ENCODE measurements at places on chromosomes 2 and 18.

DNA sequence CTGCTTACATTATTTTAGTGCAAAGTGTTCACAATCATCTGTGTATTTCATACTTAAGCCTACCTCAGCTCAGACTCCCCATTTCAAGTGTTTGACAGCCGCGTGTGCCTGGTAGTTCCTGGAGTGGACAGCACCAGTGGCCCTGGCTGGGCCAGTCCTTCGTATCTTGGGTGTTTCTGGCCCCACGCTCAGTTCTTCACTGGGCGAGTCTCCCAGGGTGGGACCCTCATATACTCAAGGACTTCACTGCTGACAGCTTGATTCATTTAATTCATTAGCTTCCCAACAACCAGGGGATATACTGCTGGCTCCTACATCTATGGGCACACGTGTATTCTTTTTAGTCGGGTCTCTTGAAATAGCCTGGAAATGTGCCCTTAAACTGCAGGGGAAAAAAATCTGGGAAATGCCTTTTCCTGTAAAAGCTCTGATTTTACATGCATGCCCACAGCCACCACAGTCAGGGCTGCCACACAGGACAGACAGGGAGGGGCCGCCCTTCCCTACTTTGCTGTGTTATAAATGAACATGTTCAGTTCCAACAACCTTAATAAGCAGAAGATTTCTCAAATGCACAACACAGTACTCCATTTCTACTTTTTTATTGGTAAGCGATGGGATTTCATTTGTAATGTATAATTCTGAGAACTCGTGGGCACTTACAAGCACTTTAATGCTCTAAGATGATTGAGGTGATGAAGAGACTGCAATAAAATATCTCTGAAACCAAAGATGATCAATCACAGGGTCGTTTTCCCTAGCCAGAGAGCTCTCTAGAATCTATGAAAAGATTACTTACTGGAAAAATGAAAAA is 205.5 kb upstream of the REV1 start:
- DNase-seq = no peak

DNA sequence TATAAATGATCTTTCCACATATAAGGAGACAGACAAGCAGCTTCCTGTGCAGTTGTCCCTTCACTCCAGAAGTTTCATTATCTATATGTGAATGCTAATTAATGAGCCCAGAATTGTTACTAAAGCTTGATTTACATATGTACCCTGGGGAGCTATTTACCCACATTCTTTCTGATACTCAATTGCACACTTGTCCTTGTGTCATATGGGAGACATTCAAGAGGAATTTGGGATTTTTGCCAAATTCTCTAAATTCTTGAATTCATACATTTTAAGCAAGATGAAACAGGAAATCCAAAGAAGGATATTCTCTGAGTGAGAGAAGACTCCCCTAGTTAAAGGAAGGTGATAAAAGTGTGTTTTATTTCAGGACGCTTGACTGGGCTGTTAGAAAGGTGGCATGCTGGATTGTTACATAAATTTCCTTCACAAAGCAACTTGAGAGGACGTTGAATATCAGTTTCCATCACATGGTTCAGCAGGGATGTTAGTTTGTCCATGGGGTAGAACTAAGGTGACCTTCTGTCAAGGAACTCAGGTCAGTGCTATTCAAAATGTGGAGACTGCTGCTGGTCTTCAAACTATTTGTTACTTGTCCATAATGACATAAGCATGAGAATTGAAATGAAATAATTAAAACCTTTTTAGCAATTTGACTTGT is 368.2 kb downstream of the IRS1 start:
- DNase-seq = no peak

DNA sequence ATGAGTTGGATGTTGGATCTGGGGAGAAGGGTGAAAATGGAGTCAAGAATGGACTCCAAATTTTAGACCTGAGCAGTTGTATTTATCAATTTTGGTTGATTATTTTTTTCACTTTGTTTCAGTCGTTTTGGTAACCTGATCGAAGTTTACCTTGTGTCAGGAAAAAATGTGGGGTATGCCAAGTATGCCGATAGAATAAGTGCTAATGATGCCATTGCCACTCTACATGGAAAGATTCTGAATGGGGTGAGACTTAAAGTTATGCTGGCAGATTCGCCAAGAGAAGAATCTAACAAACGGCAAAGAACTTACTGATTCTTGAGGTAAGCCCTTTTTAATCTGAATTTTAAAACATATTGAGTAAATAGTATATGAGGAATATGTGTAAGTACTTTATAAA is 13.6 kb downstream of the RBM45 start:
- no peak for DNase-seq

GRCh38 chr18:78448106-78448505 is 531.5 kb upstream of the SALL3 start:
- DNase-seq = peak; percentile 6

DNA sequence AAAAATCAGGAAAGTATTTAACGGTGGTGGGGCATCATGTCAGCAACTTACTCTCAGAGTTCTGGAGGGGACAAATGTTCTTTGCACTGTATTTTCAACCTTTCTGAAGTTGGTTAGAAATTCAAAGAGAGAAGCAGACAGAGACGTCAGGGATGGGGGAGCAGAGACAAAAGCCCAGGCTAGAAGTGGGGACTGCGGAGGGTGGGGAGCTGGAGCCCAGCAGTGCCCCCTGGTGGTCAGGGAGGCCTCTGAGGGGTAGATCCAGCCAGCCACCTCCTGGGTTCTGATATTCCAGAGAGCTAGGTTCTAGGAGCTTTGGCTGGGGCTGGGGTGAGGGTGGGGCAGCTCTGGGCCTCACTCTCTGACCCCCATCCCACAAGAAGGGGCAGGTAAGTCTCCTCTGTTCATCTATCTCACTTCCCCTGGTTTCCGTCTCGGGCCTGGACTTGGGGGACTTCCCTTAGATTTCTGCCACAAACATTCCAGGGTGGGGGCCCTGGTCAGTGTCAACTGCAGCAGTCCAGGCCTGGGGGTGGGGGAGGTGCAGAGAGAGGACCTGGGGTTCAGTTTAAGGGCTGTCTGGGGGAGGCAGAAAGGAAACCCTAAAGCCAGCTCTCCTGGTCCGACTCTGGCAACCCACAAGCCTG is 8.9 kb downstream of the TNS1 start:
- DNase-seq = peak; percentile 56

GRCh38 chr2:18792226-18792629 is 202.9 kb upstream of the NT5C1B start:
- DNase-seq = no peak

- DNase-seq = no peak
Measured at GRCh38 chr2:64853306-64853705, 135.9 kb upstream of the SLC1A4 start.

DNA sequence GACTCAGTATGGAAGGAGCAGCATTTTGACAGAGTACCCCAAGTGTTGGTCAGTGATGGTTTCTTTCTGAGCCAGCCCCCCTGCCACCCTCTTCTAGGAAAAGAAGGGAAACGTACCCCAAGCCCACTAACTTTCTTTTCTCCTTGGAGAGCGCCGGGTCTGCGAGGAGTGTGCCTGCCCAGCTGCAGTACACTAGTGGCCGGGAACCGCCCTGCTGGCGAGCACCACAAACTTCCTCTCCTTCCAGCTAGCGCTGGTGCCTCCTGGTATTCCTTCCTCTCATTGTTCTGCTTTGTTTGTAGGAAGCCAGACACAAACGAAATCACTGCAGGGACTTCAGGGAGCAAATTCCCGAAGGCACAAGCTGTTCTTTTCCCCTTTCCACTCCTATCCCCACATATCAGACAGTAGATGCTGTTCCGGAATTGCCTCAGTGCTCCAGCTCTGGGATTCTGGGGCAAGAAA is 1.8 kb downstream of the CCDC85A start:
- no peak for DNase-seq

DNA sequence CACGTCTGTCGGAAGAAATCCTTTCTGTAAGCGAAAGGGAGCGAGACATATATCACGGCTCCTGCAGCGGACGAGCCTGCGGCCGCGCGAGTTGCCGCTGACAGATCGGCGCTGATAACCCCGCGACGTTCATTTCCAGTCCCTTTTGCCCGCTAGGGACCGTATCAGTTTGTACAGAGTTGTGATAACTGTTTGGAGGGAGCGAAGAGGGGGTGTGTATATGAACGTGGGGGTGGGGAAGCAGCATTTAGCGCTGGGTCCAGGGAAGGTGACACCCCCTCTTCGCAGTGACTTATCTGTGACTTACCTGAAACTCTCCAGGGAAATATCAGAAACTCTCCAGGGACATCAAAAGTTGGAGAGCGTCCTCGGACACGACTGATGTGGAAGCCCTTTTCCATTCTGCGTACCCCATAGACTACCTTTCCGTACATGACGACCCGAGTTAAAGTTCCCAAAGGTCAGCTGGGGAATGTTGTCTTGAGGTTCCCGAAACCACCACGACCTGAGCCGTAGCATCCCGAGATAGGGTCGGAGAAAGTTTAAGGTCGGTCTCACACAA is 948 bp upstream of the GATA6 start:
- DNase-seq = no peak

DNA sequence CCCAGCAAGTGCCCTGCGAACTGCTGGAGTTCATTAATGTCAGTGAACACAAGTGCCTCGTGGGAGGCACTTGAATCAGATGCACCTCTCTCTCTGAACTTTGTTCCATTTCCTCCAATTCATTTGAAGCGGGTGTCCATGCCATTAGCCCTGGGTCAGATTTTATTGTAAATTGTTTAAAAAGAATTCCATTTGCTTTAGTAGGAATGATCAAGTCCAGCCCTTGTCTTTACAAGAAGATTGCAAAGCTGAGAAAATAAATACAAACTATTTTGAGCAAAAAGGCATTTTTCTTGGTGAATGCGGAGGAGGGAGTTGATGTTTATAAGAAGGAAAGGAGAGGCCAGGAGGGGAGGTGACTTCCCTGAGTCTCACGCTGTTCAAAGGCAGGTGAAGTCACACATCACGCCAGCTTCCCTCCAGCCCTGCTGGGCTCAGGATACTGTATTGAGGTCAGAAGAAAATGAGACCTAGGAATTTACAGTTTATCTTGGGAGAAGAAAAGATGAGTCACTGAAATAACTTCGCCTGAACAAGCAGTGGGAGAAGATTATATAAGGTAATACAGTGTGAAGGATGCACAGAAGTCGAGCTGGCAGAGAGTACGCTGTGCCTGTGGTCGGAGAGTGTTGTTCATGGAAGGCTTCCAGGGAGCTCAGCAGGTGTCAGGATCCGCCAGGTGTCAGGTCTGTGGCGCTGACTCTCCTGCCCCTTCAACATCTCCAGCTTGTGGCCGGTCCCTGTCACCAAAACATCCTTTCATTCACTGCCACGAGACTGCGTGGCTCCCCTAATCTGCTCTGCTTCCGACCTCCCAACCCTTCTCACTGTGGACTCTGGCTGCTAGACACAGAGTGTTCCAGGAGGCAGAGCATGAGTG is 36.5 kb downstream of the EFR3B start:
- DNase-seq = no peak

DNA sequence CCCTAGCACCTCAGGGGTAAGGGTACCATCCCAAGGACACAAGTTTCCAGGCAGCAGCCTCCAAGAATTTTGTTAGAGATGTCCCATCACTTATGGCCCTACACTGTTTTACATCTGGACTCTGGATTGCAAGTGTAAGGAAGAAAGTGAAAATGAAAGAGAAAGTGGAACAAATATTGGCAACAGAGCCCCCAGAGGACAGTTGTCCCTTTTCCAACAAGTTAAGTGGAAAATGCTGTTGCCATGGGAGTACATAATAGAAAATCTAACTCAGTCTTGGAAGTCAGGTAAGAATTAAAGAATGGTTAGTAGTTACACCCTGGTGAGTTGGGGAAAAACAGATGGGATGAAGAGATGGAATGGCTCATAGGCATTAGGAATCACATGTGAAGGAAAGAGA is 50.6 kb downstream of the TTC21B start:
- peak; percentile 19 for DNase-seq

GRCh38 chr2:153360239-153360638 is 118.3 kb downstream of the RPRM start:
- no peak for DNase-seq

- DNase-seq = no peak
Measured at GRCh38 chr2:55763721-55764120, 70.1 kb upstream of the PNPT1 start.

DNA sequence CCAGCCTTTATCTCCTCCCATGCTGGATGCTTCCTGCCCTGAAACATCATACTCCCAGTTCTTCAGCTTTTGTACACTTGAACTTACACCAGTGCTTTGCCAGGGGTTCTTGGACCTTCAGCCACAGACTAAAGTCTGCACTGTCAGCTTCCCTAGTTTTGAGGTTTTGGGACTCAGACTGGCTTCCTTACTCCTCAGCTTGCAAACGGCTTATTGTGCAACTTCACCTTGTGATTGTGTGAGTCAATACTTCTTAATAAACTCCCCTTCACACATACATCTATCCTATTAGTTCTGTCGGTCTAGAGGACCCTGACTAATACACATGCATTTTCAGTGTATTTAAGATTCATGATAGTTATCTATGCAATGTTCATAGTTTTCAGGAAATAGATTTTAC is 35.8 kb upstream of the ZNF804A start:
- no peak for DNase-seq

Data from NAMALWA (cell line).